CD4-positive, alpha-beta T cell treated with Interferon alpha-2 for 1 hour (primary cell): ENCODE measurements at places on chromosomes 1 and 21.

- DNase-seq = no peak
Observed at GRCh38 chr1:74731399-74732052, 1.3 kb downstream of the CRYZ start.

DNA sequence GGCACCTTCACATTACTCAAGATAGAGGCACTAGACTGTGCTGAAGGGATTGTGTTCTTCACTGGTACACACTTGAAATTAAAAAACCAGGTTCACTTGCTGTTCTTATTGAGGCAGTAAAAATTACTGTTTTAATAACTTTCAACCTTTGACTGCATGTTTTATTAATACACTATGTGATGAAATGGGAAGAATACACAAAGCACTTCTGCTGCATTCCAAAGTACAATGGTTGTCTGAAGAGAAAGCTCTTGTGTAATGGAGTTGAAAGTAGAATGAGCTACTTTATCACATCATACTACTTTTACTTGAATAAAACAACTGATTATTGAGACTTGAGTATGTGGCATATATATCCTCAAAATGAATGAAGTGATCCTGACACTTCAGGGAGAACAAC is 49.7 kb downstream of the LRRC8C start:
- DNase-seq = no peak

- DNase-seq = no peak
Observed at GRCh38 chr1:26138974-26139558, 19.8 kb upstream of the FAM110D start.

DNA sequence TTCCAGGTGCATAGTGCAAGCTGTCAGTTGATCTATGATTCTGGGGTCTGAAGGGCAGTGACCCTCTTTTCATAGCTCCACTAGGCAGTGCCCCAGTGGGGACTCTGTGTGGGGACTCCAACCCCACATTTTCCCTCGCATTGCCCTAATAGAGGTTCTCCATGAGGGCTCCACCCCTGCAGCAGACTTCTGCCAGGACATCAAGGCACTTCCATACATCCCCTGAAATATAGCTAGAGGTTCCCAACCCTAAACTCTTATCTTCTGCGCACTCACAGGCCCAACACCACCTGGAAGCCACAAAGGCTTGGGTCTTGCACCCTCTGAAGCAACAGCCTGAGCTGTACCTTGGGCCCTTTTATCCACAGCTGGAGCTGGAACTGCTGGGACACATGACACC is 65.7 kb upstream of the PKN2 start:
- DNase-seq = no peak

GRCh38 chr21:38354746-38355145 is 98.0 kb downstream of the KCNJ15 start:
- DNase-seq = no peak

DNA sequence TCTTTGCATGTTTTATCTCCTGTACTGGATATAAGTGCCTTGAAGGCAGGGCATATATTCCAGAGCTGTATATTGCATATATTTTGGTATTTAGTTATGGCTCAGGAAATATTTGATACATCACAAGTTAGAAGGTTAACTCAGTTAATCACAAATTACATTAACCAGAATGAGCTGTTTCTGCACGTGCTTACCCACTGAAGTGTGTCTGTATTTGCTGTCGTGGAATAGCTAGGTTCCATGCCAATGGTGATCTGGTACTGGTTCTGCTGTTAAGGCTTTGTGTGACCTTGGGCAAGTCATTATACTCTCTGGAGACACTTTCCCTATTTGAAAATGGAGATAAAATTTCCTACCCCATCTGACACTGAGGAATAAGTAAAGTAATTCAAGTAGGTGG is 50.7 kb downstream of the OSBPL9 start:
- DNase-seq = no peak

DNA sequence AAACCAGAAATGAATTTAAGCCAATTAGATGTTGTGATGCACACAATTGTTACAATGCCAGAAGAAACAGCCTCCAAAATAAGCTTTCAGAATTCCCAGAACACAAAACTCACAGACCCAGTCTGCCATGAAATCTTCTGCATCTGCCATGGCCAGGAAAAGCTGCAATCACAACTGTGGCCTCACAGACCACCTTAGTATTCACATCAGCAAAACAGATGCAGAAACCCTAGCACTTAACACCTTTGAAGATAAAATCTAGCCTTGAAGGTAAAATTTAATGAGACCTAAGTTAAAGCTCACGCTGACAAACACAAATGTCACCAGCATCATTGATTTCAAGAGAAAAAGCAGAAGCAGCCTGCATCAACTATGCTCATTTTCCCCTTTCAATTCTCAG is 566.8 kb upstream of the TMPRSS15 start:
- DNase-seq = no peak

DNA sequence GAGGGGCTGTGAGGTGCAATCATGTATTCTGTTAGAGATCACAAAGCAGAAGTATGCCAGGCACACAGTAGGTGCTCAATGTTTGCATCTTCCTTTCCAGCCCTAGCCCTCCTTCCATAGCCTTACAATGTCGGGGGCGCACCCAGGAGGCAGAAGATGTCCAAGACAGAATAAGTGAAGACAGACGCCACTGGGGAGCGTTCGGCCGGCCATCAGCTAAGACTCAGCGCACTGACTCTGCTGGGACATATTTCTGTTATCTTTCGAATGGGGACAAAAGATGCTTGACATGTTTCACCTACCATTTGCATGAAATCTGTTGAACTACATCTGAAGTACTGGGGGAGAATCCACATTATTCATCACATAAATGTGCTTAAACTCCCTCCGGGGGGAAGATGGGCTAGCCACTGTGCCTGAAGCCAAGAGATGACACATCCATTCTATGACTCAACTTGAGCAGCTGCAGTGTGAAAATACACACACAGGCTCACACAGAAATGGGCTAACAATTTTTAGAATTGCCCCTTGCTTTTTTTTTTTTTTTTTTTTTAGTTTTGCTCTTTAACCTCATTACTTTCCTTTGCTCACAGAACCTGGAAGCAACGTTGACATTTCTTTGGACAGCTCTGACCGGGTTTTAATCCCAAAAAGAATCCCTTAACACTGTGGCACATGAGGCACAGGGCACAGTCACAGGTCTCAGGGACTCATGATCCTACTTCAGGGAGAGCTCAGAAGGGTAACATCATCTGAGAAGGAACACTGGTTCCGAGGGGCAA is 7.9 kb downstream of the TIAM1 start:
- no peak for DNase-seq

- DNase-seq = no peak
Observed at GRCh38 chr1:12111741-12112140, 48.6 kb downstream of the TNFRSF8 start.

- no peak for DNase-seq
Observed at GRCh38 chr1:76939050-76939816, 72.0 kb downstream of the ST6GALNAC5 start.
